ENCODE measurements at places on chromosomes 6 and 20.

GRCh38 chr6:129801909-129802308, 59.2 kb downstream of the TMEM244 start:
- DNase-seq, result no peak

- DNase-seq, result no peak
These were observed 440.1 kb downstream of the PTPRT start for GRCh38 chr20:42749556-42749955.

- no peak for DNase-seq
These were observed 44.6 kb downstream of the APCDD1L start for GRCh38 chr20:58470336-58471192.

- no peak for DNase-seq
These were observed 738.1 kb upstream of the GJE1 start for GRCh38 chr6:141394565-141395051.

- no peak for DNase-seq
These were observed 86.7 kb downstream of the SCML4 start for GRCh38 chr6:107737397-107737793.

DNA sequence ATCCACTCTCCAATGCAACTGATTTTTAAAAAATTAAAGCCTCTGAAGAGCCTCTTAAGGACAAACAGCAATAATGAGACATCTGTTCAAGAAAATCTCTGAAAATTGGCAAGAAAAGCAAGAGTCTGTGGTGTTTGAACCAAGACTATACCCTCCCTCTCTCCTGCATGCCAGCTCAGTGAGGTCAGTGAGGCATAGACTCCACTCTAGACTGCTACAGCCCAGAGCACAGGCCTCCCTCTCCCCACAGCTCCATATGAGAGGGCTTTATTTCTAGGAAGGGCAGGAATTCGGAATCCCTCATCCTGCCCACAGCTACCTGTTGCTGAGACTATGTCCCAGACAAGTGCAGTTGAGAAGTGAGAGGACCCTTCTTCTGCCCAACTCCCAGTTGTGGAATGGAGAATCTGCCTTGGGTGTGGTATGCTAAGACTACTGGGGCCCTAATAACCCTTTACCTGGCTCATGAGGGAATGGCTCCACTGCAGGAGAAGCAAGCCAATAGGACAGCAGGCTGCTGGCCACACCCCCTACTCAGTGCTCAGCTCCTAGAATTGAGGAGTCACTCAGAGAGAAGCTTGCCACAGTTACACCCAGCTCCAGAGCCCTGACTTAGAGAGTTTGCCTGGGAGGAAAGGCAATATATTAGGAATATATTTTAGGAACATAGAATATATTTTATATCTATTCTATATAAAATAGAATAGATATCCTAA, 22.7 kb upstream of the HLA-DQA1 start:
- no peak for DNase-seq

- no peak for DNase-seq
These were observed 296.3 kb downstream of the LRFN2 start for GRCh38 chr6:40290816-40291215.

GRCh38 chr20:51137461-51137860, 114.6 kb upstream of the KCNG1 start:
- no peak for DNase-seq

DNA sequence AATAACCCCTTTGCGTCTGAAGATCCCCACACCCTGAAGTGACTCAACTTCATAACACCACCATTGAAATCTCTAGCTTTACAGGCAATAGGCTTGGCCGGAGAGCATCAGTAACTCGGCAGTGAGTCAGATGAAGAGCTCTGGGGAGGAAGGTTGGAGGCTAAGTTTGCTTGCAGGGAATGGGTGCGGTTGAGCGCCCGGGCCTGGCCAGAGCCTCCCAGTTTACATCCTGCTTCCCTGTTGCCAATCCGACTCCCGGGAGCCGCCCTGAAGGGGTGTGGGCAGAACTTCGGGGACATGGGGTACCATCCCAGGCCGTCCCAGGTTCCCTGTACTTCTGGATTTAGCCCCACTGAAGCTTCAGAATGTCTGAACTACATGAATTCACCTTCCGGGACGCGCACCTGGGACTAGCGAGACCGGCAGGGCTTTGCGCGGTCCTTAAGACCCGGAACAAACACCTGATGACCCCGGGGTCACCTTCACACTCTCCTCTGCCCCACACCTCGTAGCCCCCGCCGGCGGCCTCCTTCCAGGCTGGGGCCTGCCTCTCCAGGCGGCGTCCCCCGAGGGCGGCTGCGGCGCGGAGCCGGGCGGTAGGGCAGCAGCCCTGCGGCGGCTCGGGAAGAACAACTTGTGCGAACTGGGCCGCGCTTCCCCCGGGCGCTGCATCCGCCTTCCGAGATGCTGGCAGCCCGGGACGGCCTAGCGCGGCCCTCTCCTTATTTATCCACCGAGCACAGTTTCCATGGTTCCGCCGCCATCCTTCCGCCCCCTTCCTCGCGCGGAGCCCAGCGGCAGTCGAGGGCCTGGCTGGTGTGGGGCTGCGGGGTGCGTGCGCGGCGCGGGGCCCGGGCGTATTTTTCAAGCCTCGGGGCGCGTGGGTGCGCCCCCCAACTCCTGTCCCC, 56.6 kb upstream of the RREB1 start:
- DNase-seq, result peak; percentile 40

GRCh38 chr6:4296552-4296951, 161.2 kb upstream of the ECI2 start:
- no peak for DNase-seq

- DNase-seq, result no peak
These were observed 8.5 kb downstream of the MYLIP start for GRCh38 chr6:16137451-16137801.

DNA sequence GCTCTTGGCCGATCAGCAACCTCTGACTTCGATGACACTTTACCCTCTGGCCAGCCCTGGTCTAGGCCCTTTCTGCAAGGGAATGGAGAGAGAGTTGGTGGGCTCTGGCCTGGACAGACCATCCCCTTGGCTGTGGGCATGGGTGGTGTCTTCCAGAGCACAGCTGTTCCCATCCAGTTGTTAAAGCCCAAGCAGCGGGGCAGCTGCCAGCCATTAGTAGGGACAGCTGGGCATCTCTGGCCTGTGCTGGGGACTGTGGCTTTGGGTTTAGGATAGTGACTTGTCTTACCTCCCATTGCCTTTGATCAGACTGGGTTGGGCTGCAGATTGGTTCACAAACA, 2.8 kb downstream of the CDC25B start:
- no peak for DNase-seq

DNA sequence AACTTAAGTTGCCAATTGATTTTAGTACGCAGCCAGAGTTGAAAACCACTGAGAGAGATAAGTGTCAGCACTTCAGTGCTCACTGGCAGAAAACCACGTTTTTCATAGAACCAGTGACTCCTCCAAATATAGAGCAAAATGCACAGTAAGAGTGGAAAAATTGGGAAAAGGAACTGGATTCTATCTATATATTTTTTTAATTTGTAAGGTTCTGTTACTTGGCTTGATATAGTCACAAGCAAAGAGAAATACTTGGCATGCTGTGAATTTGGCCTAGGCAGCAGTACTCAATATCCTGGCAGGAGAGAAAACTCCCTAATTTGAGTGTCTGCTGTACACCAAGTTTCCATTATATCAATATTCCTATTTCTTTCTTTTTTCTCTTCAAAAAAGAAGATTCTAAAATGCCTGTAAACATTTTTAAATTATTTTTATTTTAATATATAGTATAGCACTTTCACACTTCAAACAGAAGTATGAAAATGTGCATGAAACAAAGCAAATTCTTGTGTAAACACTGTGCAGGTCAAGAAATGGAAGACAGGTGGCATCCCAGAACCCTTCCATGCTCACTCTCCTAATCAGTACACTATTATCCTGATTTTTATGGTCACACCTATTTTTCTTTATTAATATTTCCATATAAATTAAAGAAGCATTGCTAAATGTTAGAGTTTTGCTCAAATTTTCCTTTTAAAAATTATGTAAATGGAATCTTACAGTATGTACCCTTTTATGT, 561.8 kb upstream of the RNF217 start:
- DNase-seq, result no peak

- no peak for DNase-seq
These were observed 603.9 kb upstream of the SLC35B3 start for GRCh38 chr6:9039258-9039657.

GRCh38 chr6:85685713-85686112, 43.0 kb upstream of the SYNCRIP start:
- DNase-seq, result no peak

DNA sequence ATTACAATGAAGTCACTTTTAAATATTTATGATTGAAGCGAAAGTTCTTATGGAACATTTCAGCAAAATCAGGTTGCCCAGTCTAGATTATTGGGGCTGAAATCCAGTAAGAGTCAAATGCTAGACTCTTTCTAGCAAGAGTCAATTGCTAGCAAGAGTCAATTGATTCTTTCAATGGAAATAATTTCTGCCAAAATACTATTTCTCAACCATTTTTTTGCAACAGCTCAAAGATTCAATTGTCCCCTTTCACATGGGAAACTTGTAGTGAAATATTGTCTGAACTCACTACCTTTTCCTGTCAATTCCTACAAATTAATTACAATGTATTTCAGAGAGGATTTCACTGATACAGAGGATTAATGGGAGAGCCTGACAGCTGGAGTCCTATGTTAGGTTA, 78.3 kb downstream of the MAP7 start:
- no peak for DNase-seq

DNA sequence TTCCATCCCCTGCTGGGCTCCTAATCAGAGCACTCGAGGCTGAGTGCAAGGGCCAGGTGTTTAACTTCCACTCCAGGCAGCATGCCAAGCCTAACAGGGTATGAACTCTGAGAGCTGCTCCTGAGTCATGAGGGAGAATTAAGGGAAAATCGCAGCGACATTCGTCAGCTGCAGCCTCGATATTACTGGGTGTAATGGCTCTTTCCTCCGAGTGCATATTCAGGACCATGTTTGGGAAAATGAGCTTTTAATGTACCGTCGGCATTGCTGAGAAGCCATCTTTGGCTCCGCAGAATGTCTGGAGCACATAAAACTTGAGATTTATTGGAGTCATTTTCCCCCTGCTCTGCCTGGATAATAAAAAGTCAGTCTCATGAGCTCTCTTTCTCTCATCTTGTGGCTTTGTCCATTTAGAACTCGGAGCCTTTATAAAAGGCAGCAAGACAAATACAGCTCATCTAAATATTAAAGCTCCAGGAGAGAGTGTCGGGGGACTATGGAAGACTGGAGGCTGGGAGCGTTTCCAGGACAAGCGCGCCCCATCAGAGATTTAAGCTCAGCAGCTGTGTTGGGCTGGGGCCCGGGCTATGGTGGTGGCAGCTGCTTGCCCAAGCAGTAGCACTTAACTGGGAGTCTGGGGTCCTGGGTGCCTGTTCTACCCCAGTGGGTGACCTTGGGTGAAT, 103.7 kb downstream of the TOX2 start:
- peak; percentile 92 for DNase-seq
